Fibroblast of mammary gland (primary cell): ENCODE measurements at places on chromosomes 2 and 18.

DNA sequence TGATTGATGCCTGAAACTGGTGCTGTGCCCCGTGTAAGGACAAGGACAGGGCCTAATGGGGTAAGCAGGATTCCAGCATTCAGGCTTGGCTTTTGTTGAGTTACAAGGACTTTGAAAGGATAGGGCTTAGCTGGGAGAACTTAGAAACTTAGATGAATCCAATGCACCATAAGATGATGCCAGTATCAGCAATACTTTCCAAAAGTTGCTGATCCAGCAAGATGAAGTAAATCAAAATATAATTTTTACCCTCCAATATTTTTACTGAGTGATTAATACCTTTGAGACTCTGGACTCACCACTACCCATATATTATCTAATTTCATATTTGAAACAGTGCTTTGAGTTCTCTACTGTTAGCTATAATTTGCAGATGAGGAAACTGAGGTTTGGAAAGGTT, 354.5 kb upstream of the ATP5MC3 start:
- no peak for DNase-seq

DNA sequence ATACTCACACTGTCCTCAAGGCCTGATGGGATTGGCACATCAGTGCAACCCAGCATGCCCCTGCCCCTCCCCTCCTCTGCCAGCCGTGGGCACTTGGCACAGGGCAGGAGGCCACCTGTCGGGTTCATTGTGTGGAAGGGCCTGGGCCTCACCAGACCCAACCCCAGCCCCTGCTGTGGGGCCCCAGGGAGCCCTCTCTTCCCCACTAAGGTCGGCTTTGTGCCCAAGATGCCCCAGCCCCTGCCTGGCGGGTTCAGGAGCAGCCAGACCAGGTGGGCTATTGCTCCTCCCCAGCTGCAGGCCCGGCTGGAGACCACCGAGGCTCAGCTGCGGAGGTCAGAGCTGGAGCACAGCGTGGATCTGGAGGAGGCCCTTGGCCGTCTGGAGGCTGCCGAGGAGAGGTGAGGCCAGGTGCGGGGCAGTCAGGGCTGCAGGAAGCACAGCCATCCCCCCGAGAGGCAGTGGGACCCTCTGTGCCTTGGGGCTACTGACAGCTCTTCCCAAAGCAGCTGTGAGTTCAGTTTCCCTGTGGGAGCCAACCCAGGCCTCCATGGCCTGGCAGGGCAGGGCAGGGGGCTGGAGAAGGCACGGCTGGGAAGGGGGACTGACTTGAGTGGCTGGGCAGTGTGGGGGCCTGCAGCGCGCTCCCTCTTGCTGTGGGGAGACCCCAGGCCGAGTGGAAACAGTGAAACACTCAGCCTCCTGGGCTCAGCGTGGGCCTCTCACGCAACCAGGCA, 16.3 kb downstream of the CROCC2 start:
- no peak for DNase-seq

DNA sequence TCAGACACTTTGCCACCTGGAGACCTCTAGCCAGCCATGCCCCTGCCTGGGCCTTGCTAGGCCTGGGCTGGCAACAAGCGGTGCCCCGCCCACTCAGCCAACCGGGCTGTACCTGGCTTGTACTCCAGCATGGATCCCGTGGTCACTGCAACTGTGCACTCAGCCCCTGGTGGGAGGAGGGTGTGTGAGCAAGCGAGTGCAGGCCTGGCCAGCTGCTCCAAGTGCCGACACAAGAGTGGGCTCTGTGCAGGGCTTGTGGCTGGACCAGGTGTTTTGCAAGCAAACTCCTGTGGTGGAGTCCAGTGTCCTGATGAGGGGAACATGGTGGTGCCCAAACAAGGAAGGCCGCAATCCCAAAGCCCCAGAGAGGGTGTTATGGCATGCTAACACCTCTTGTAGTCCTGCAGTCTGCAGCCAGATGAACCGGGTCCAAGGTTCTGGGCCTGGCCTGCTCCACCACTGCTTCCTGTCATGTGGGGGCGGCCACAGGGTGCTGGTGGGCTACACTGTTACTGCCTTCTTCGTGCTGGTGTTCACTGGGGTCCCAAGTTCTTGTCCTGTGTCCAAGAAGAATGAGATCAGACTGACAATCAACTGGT, 60.1 kb upstream of the CD28 start:
- DNase-seq = no peak

- peak; percentile 75 for DNase-seq
Measured at GRCh38 chr2:74602586-74603281, 45.4 kb downstream of the M1AP start.

DNA sequence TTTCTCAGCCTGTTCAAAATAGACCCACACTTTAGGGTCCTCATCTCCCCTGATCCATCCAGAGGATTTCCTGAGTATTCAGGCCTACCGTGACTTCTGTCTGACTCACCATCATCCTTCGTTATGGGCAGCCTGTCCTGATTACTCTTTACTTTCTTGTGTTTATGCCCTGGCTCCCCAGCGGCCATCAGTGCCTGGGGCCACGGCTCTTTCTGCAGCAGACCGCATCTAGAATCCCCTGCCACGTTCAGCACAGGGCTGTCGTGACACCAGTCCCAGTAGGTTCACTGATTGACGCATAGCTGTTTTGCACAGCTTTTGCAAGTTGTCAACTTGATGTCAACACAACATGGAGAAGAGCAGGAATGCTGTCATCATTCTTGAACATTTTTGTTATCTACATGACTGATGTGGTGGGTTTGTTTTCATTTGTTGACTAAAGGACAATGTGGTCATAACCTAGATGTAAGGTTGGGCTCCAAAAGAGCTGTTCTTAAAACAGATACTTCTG, 225.6 kb downstream of the HAUS1 start:
- DNase-seq = no peak

- DNase-seq = no peak
Measured at GRCh38 chr18:53861185-53861584, 363.3 kb downstream of the MBD2 start.

DNA sequence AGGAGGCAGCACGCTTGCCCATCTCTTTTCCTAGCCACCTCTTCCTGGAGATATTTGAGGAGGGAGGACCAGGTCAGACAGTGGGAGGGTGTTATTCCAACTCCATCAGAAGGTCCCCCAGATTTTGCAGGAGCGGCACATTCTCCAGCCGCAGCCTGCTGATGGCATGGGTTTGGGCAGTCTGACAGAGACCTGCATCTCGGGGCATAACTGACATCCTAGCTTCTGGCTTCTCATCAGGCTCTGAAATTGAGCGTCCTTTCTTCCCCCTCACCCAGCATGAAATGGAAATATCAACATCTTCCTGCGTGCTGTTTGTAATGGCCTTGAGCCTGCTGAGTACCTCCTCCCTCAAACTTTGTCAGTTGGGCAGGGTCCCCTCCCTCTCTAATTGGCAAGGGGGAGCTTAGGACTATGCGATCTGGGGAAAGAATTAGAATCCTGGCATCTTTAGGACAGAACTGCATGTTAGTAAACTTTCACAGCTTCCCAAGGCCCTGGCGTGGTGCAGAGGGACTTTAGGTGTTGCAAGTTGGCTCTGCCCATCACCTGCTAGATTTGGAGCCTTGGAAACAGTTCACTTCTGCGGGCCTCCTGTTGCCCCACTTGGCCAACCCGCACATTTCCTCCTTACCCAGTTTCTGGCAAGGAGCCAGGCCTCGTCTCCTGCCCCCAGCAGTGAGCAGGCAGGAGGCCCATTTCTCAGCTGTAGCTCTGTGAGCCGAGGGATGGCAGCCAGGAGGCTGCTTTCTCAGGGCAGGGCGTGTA, 2.2 kb downstream of the ITM2C start:
- DNase-seq = peak; percentile 7

DNA sequence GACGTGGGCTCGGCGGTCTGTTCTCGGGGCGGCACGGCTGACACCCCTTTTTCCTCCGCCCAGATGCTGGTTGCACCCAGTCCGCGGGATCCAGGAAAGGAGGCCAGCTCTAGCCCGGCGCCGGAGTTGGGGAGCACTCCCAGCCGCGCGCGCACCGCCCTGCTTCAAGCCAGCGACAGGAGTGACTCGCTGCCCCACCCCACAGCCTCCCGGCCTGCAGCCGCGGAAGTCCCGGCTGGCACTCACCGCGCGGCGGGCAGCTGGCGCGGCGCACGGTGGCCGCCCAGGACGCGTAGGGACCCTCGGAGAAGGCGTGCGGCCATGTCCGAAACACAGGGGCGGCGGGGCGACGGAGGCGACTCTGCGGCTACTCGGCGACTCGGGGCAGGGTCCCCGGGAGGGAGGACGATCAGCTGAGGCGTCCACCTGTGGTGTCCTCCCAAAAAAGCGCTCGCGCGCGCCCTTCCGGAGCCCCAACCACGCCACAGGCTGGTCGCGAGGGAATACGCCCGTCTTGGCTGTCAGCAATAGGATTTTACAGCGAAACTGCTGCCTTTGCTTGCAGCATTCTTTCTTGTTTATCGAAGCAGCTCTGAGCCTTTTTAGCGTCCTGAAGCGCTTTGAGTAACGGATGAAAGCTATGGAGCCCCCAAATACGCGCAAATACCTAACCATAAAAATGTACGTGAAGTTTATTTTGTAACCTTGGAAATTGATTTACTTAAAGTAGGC, at the start of gene ACADL:
ACADL (minus strand) TSS at position 507 of the 732 bp plus-strand sequence; CDS start at position 323, 184 bp downstream.
- peak; percentile 11 for DNase-seq

DNA sequence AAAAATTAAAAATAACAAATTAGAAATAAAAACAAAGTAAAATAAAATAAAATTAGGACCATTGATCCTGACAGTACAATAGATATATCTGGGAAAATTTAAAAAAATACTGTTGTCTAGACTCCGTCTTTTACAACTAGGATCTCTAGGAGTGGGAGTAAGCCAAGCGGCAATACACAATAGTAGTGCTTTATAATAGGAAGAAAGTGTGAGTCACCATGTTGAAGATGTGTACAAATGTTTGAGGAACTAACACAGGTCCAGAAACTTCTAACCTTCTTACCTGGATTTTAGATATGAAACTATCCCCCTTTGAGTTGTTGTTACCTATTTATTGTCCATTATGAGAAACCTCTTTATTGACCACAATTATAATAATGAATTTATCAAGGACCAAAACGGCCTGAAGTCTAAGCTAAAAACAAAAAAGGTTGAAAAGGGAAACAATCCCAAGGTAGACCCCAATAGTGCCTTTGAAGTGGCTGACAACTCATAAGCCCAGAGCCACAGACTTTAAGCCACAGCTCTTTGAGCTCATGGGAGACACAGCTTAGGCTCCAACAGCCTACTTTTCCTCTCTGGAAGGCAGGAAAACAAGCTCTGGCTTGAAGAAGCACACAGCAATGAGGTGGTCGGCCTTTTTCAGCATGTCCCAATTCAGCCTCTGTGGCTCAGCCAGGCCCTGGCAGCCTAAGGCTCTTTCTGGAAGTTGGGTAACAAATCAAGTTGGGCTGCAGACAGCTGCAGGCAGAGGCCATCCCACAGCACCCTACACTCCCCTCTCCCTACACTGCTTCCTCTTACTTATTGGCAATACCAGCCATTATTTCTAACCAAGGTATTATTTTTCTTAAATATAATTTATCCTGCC, 62.9 kb downstream of the AQP4 start:
- no peak for DNase-seq

GRCh38 chr2:204264621-204265140, 280.6 kb upstream of the PARD3B start:
- no peak for DNase-seq

- no peak for DNase-seq
Measured at GRCh38 chr18:70423120-70423519, 134.3 kb downstream of the SOCS6 start.

GRCh38 chr2:72149556-72150156, 2.0 kb upstream of the CYP26B1 start:
- no peak for DNase-seq

DNA sequence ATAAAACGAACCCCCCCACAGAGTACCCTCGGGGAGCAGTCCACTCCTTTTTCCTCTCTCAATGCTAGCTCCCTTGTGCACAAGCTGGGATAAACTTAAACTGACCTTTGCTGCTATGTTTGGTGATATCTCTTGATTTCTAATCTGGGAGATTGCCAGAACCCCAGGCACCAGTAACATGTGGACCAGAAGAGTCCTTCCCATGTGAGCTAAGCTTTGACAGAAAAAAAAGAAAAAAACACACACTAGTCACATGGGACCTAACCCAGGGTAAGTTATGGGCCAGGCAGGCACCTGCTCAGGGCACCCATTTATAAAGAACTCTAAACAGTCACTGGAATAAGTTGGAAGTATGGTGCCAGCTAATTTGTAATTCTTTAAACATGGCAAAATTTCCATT, 242.6 kb downstream of the EN1 start:
- DNase-seq = no peak

- DNase-seq = no peak
Measured at GRCh38 chr2:59912042-59912441, 641.4 kb downstream of the BCL11A start.

GRCh38 chr18:74679006-74679678, 81.5 kb downstream of the ZNF407 start:
- no peak for DNase-seq

- no peak for DNase-seq
Measured at GRCh38 chr2:20675701-20676352, 8.9 kb downstream of the GDF7 start.

DNA sequence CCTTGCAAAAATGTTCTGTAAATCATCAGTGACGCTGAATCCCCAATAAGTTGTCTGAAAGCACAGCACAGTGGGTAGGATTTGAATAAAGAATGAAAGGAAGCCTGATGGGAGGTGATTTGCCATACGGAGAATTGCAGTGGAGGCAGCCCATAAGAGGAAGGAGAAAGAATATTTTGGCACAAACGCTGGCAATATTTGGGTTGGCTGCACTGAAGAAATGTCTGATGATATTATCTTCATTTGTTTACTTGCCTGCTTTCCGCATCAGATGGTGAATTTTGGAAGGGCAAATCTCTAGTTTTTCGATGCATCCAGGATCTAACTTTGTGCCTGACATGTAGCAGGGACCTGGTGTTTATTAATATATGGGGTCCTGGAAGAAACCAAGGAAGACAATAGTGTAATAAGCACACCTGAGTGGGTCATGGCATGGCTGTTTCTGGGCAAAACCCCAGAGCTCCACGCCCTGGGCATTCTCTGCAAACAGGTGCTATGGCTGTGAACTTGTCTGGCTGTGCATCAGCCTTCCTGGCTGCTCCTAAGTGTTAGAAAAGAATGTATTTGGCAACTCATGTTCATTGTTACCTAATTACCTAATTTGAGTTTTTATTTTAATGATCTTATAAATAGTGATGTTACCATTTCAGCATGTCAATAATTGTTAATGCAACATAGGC, 5.9 kb downstream of the GALR1 start:
- DNase-seq = no peak

- DNase-seq = peak; percentile 63
Measured at GRCh38 chr2:207437524-207438143, 92.1 kb upstream of the CREB1 start.

- DNase-seq = no peak
Measured at GRCh38 chr2:239236043-239236807, 164.6 kb downstream of the HDAC4 start.

GRCh38 chr2:41933046-41933420, 114.8 kb upstream of the PKDCC start:
- no peak for DNase-seq

GRCh38 chr2:207283356-207283755, 117.6 kb upstream of the KLF7 start:
- peak; percentile 23 for DNase-seq

DNA sequence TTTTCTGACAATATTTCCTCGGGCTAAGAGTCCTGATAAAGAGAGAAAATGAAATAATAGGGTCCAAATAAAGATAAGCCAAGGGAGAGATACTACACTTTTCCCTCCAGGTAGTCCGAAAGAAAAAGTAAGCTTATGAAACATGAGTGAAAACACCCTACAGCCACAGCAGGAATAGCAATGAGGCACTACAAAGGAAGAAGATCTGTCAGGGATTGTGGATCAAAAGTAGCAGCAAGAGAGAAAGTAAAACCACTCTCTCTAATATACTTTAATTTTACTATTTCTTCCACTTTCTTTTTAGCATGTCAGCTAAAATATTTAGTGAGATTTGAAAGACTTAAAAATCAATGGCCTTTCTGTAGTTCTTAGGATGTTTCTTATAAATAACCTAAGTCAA, 1601.8 kb downstream of the LRP1B start:
- DNase-seq = no peak
